ENCODE measurements at places on chromosomes 16 and 17.

- DNase-seq, result no peak
These were observed 5.4 kb downstream of the MARCHF10 start for GRCh38 chr17:62802561-62803205.

GRCh38 chr17:58322581-58323185 is 5.9 kb downstream of the TSPOAP1 start:
- DNase-seq, result no peak

GRCh38 chr17:50266384-50267073 is 7.7 kb upstream of the TMEM92 start:
- no peak for DNase-seq

DNA sequence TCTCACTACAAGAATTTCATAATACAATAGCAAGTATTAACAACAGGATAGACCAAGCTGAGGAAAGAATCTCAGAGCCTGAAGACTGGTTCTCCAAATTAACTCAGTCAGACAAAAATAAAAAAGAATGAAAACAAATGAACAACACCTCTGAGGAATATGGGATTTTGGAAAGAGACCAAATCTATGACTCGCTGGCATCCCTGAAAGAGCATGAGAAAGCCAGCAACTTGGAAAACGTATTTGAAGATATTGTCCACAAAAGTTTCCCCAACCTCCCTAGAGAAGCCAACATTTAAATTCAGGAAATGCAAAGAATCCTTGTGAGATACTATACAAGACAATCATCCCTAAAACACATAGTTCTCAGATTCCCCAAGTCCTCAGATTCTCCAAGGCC is 20.9 kb downstream of the NLRP1 start:
- no peak for DNase-seq

DNA sequence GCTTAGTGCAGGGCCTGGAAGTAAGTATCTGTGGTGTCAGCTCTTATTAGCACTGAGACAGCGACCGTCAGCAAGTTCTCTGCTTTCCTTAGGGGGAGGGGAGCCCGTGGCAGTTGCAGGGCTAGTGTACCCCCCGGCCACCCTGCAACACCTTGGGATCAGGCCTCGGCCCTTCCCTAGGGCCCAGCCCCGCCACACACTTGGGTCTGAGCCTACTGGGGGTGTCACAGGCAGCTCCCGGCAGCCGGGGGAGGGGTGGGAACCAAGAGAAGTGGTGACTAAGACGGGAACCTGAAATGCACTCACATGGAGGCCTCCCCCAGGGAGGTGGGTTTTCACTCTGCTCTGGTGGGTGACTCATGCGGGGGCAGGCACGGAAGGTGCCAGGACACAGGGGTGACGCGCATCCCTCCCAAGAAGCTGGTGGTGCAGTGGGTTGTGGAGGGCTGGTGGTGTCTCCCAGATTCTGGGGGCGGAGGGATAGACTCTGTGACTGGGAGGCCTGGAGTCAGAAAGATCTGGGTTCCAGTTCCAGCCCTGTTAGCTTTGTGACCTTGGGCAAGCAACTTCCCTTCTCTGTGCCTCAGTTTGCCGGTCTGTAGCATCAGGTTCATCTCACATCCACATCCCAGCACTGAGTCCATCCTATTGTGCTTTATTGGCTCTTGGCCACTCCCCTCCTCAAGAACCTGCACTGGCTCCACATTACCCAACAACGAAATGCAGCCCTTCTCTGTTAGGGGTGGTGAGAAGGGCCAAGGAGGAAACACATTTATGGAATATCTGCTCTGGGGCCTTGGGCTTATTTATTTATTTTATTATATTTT is 44.5 kb downstream of the LAT start:
- no peak for DNase-seq

GRCh38 chr16:67265834-67266233 is 13.5 kb upstream of the PLEKHG4 start:
- DNase-seq, result no peak

- no peak for DNase-seq
These were observed 18.2 kb upstream of the METTL2A start for GRCh38 chr17:62405451-62405850.

DNA sequence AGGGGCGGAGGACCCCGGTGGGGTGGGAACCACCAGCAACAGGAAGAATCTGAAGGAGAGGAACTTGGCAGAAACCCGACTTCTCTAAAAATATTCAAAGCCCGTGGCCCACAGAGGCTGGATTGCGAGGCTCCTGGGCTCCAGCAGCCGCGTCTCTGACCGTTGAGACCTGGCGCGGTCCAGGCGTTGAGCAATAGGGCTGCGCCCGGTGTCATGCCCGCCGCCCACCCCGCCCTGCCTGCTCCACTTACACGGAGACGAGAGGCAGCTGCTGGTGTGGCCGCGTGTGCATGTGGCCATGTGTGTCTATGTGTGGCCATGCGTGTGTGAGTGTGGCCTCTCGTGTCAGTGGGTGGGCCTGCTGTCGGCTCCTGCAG is 83.6 kb downstream of the IRF8 start:
- DNase-seq, result no peak

GRCh38 chr16:49594153-49594552 is 220.5 kb downstream of the C16orf78 start:
- no peak for DNase-seq

- no peak for DNase-seq
These were observed 51.5 kb downstream of the CBFA2T3 start for GRCh38 chr16:88925540-88925887.

GRCh38 chr16:65226077-65226476 is 104.2 kb upstream of the CDH11 start:
- no peak for DNase-seq

DNA sequence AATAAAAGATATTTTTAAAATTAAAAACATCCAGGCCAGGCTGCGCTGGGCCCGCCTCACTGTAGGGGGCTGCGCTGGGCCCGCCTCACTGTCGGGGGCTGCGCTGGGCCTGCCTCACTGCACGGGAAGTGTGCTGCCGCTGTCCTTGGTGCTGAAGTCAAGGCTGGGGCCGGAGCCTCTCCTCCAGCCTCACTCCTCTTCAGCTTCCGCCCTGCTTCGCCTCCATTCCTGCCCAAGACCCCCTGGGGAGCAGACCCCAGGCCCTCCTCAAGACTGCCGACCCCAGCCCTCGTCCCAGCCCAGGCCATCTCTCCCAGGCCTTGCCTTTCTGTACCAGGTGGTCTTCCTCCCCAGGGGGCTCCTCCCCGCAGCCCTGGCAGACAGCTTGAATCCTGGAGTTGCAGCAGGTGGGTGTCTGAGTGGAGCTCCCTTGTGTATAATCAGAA is 26.2 kb downstream of the ENDOV start:
- DNase-seq, result no peak

- DNase-seq, result no peak
These were observed 24.9 kb downstream of the TRIM16 start for GRCh38 chr17:15659236-15659635.

GRCh38 chr16:85589688-85590505 is 23.2 kb upstream of the GSE1 start:
- DNase-seq, result no peak

Data from NK-92 treated with Interleukin-12 subunit alpha and Interleukin-12 subunit beta, amount 100 ng/mL, for 24 hours (cell line).